Stimulated activated CD8-positive, alpha-beta memory T cell treated with anti-CD3 and anti-CD28 coated beads, Interleukin-15, amount 100 ng/mL, for 24 hours (primary cell): ENCODE measurements at places on chromosomes 7 and 10.

GRCh38 chr7:90552521-90552920 lies 43.6 kb upstream of the CDK14 start:
- no peak for DNase-seq

- DNase-seq = no peak
These were observed 65.3 kb downstream of the TFEC start for GRCh38 chr7:115965236-115965635.

- no peak for DNase-seq
These were observed 365.6 kb downstream of the WDR11 start for GRCh38 chr10:121216721-121217181.

- no peak for DNase-seq
These were observed 1118.0 kb upstream of the C7orf33 start for GRCh38 chr7:147472556-147472955.

DNA sequence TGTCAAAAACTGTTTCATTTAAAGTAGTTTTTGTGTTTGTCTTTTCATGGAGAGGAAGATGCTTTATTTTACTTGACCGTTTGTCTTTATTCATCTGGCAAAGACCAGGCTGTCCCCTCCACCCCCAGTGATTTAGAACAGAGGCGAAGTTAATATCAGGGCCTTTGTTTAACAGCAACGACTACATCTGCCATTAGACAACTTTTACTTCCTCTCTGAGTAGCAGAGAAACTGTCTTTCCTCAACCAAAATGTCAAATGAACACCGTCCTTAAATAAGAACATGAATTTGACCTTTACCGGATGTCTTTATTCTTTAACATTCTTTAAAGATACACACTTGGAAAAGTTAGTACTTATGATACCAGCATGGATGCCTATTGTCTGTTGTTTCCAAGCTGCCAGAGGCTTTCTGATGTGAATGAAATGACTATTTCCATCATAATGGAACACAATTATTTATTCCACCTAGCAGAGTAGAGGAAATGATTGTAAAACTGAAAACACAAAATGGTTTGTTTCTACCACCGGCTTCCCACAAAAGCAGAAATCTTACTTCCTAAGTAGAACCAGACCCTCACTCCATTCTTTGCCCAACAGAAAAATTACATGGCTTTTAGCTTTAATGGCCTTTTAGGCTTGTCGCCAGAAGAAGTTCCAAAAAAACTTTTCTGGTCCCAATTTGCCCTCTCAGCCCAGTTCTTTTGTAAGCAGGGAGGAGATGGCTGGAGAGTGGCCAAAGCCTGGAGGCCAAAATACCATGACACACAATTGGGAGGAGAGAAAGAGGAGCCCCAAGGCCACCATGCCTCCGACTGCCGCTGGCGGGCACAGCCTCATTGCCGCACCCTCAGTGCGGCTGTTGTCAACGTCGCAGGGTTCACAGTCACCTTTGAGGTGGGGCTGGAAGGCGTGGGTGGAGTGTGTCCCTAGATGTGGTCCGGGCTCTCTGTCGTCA lies 168.5 kb downstream of the TEX36 start:
- no peak for DNase-seq

GRCh38 chr7:118080947-118081346 lies 103.0 kb upstream of the LSM8 start:
- no peak for DNase-seq

GRCh38 chr10:36946598-36946997 lies 178.8 kb upstream of the ANKRD30A start:
- no peak for DNase-seq

GRCh38 chr10:57822965-57823364 lies 444.7 kb downstream of the IPMK start:
- DNase-seq = no peak

- DNase-seq = no peak
These were observed 124.7 kb downstream of the CFAP58 start for GRCh38 chr10:104478380-104478779.

- no peak for DNase-seq
These were observed 93.1 kb upstream of the CXCL12 start for GRCh38 chr10:44478040-44478439.

GRCh38 chr7:136348542-136349192 lies 371.5 kb upstream of the MTPN start:
- DNase-seq = no peak

DNA sequence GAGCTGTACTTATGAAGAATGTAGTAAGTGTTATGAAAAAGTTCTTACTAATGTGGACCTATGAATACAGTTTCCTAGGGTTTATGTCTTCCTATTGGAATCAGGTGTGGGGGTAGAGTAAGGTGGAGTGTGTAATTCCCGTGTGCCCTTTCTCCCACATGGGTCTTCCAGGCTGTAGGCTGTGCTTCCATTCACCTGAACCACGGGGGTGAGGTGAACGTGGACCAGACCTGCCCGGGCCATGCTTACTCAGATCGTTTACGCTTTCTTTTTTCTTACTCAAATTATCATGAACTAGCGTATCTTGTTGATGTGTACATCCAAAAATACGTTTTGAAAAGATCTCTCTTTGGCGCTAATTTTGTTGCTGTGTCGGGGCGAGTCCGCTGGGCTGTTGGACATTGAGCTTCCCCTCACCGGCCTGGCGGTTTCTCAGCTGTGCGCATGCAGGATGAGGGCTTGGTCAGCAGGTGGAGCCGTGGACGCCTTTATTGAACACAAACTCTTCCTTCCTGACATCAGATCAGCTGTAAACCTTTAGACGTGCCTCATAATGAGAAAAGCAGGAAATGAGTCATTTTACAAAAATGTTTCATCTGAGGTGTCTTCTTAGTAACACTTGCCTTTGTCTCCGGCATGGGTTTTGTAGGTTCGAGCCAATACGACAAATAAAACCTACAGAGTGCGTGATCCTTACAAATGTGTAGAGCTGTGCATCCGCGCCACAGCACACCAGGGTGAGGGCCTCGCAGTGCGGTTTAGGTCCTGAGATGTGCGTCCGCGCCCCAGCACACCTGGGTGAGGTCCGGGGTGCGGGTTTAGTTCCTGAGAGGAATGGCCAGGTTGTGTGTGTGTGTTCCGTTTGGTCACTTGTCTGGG lies 53.8 kb downstream of the WDR37 start:
- peak; percentile 43 for DNase-seq

- DNase-seq = no peak
These were observed 82.3 kb upstream of the GTF2I start for GRCh38 chr7:74575083-74575784.

DNA sequence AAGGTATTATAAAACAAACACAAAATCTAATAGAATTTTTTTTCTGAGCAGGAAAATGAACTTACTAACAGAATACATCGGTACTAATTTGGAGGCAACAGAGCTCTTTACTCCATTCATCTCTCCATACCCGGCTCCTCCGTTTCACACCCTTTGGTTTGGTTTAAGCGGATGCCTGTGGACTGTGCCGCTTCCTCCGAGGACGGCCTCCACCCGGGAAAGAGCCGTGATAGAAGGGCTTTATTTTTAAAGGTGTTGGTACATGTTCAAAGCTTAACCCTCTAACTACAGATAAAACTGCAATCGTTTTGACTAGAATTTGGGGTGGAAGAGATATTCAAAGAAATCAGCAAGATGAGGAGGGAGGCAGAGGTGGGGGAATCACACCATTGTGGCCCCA lies 1.9 kb downstream of the VIPR2 start:
- DNase-seq = no peak

GRCh38 chr7:55310287-55311025 lies 54.7 kb upstream of the LANCL2 start:
- no peak for DNase-seq
